NCI-H2081 (cell line): ENCODE measurements at places on chromosomes 7 and 10.

DNA sequence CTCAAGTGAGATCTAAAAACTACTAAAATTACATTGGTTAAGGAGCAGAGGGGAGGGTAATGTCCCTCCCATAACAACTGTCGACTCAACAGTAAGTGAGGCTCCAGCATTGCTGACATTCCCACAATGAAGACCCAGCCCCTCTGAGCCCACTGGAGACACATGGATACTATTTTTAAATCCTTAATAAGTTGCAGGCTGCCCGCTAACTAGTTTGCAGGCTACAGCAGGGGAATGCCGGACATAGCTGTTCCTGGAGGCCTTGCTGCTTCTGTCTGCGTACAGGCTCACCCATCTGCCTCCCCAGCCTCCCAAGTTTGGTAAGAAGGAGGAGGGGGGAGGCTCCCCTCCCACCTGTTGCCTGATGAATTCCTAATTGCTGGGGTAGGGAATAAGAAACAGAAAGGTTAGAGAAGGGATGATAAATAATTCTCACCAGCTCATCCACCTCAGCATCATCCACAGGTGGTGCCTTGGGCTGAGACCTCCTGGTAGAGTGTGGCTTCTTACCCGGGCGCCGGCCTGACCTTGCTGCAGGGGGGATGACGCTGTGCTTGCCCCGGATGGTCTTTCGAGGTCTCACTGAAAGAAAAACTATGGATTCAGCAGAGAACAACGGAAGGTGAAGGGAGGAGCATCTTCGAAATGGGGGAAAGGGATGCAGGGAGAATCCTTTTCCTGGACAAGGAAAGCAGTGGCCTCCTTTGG, 10.1 kb downstream of the FZD9 start:
- no peak for DNase-seq

DNA sequence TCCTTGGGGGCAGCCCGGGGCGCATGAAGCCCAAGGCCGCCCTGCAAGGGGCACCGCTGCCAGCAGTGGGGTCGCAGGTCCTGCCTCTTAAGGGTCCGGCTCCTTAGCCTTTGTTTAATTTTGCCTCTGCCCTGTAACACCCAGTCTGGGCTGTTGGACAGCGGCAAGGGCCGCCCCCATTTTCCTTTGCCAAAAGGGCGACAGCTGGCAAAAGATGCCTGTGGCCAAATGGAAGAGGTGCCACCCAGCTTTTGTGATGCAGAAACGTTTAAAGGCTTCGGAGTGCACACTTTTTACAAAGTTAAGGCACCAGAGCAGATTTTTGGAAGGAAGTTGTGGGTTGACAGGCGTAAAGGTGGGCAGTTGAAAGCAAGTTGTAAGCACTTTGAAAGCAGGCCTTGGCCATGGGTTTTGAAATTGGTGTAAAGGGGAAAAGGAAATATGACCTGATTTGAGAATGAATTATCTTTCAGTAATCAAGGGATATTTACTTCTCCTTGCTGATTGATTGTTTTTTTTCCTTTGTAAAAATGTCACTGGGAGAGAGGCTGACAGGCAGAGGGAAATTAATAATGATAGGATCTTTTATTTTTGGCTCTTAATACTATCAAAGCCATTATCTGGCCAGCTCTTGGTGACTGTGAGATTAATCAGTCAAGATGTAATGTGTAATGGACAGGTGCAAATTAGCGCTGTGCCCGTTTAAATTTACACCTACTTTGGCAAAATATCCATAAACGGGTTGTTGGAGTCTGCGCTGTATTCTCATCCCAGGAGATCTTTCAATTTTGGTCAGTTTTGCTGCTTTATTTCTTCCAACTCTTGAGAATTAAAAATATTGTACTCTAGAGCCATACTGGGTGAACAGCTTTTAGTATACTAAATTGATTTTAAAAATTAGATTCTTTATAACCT, 1.2 kb downstream of the CASD1 start:
- DNase-seq: peak; percentile 90

DNA sequence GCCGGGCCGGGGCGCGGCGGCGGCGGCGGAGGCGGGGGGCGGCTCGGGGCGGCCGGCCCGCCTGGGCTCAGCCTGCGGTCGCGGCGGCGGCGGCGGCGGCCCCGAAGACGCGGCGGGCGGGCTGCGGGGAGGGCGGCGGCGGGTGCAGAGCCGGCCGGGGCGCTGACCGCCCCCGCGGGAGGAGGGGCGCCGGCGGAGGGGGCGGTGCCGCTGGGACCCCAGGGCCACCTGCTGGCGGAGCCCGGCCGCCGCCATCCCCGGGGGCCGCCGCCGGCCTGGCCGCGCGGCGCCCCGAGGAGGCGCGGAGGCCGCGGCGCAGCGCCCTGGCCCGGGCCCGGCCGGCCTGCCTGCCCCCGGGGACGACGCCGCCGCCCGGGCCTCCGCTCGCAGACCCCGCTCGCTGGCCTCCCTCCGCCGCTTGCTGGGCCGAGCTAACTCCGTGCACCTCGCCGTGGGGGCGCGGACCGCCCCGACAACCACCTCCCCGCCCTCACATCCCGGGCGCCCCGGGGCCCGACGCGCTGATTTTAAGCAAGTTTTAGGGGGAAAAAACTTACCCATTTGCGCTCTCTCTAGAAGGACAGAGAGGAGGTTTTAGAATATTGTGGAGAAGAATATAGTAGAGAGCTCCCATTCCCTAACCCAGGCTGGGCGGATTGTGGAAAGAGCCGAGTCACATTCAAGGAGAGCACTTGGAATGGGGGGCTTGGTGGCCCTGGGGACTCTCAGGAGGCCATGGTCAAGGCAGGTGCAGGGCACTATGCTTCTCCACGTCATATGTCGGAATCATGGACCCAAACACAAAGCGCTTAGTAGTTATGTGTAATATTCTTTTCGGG, at the start of gene BEND7:
Gene BEND7, minus strand, starts transcription at position 140 of the 839 bp plus-strand sequence. CDS start 481 bp downstream, outside the sequence.
- no peak for DNase-seq

DNA sequence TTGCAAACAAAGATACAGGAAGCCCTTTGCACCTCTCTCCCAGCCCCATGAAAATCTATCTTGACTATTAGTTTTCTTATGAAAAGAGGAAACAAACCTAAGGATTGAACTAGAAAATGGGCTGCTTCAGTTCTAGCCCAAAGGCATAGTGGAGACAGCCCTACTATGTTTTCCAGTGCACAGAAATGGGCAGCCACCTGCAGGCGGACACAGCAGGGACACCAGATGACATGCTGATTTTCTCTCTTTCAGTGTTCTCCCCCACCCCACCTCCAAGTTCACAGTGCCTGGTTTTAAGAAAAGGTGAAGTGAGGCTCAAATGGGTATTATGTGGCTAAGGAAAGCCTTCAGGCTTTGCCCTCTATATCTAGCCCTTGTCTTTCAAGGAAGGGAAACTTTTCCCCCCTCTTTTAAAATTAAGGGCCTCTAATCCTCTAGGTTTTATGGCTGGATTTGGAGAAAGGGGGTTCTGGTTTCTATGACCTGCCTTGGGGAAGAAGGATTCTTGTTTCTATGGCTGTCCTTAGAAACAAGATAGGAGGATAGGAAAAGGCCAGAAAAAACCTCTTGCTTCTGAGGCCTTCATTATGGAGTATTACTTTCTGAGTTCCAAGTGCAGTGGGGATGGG, 23.5 kb upstream of the DDX50 start:
- no peak for DNase-seq

DNA sequence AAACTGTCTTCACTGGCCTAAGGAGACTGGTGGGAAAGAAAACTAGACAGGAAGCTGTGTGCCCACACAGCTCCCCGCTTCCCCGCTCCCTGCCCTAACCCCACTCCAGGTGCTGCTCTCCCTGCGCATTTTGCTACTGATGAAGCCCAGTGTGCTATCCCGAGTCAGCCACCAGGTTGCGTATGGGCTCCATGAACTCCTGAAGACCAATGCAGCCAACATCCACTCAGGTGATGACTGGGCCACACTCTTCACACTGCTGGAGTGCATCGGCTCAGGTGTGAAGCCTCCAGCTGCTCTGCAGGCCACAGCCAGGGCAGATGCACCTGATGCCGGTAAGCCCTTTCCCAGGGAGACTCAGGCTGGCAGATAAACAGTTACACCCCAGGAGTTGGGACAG, 20.3 kb upstream of the NFKB2 start:
- DNase-seq: no peak

GRCh38 chr10:62627983-62628382, 176.5 kb upstream of the ADO start:
- no peak for DNase-seq

DNA sequence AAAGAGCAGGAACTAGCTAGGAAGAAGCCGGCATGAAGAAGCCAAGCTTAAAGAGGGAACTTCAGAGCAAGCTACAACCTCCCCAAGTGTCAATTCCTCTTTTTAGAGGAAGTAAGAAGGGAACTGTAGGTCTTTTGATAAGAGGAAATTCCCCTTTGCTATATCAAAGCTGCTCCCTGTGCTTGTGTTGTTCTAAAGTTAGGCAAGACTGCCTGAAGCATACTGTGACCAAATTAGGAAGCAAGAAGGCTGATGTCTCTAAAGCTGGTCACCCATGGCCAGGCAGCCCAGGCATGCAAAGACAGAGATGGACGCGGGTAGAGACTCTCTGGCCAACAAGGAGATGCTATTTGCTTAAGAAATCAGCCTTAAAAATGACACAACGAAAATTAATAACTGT, 87.9 kb downstream of the RNF216 start:
- no peak for DNase-seq

GRCh38 chr10:45624724-45625123, 47.8 kb downstream of the ZFAND4 start:
- no peak for DNase-seq

GRCh38 chr7:137985897-137986251, 16.0 kb downstream of the CREB3L2 start:
- DNase-seq: no peak

DNA sequence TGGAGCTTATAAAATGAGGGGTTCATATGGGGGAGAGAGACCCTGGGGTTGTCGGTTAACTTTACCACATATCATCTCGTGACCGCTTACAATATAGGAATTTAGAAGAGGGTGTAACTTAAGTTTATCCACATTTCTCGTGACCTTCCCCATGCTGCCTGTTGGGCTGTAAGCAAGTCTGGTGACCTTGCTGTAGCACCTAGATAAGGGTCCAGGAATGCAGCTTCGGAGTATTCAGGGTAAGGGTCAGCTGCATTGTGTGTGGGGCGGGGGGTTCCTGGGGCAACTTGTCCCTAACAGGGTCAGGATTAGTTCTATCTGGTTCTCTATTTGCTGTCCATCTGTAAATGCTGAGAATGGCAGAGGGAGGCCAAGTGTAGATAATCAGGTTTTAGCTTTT, 1.3 kb upstream of the CHST3 start:
- no peak for DNase-seq

DNA sequence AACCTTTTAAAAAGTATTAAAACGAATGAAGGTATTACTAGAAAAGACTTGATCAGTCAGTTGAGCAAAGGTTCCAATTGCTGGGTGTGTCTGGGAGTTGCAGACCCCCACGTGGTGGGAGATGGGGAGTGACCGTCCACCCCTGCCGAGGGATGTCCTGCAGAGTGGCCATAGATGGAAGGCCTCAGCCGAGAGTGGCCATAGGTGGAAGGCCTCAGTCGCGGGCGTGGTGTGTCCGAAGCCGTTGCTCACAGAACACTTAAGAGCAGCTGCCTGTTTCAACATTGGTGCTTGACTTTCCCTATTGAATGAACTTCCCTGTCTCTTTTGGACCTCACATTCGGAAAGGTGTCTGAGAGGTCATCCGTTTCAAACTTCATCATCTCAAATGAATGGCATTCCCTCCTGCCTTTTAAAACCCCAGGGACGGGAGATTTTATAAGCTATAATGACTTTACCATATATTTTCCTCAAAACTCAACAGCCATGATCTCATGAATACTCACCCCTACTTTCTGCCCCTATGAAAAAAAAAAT, 69.4 kb downstream of the CAMK1D start:
- no peak for DNase-seq

DNA sequence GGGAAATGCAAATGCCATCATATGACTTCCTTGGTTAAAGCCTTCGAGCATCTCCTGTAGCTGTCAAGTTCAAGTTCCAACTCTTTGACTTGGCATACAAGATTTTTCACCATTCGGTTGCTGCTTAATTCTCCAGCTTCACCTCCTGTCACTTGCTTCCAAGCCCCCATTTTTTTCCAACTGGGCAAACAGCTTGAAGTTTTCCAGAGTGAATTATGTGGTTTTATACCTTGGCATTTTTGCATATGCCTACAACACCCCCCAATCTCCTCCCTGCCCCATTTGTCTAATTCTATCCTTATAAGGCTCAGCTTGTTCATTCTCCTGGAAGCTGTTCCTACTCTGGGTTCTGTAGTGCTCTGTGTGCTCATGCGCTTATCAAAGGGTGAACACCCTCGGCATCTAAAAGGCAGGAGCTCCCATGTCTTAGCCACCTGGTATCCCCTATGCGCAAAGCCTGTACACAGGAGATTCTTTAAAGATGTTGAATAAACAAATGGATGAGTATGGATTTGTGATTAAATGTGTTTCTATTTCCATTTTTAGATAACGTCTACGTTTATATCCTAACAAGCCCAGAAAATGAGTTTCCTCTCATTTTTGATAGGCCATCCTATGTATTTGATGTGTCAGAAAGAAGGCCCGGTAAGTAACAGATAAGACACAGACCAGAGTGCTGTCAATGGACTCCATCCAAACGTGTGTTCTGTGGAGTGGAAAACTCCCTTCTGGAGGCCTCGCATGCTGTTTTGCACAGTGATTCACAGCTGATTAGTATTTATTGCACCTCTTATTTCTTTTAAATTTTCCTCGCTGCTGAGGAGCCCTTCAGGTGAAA, 52.5 kb downstream of the CDHR3 start:
- no peak for DNase-seq

DNA sequence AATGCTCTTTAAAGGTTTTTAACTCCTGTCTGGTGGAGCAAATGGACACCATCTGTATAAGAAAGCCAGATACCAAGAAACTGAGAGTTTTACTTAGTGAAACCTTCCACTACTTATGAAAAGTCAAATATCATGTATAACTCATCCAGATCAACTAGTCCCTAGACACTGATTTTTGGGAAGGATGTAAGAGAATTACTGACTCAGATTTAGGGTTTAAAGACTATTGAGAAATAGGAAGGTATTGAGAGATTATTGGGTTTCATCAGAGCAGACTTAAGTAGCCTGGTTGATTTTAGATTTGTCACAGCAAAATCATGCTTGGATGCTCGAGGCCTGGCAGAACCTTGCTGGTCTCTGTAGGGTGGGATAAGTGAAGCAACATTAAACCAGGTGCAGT, 3.1 kb downstream of the CSTF2T start:
- DNase-seq: no peak

GRCh38 chr10:73625004-73625883, 16.0 kb downstream of the MYOZ1 start:
- DNase-seq: no peak

DNA sequence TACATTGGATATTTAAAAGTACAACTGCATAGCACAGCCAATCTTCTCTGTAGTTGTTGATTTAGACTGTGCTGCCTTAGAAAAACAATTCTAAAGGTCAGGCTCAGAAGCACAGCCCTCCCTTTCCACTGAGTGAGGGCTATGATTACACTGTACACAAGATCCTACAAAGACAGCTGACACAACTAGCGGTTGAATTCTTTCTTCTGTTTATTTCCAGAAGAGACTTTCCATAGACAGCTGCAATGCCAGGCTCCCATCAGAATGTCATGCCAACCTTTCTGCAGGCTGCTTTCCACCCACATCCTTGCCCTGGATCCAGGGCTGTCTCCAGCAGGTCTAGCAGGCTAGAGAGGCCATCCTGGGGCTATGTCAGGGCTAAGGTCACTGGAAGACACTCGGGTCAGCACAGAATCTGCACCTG, 39.3 kb downstream of the FAM13C start:
- peak; percentile 20 for DNase-seq
